ENCODE measurements at places on chromosomes 3 and 15.

DNA sequence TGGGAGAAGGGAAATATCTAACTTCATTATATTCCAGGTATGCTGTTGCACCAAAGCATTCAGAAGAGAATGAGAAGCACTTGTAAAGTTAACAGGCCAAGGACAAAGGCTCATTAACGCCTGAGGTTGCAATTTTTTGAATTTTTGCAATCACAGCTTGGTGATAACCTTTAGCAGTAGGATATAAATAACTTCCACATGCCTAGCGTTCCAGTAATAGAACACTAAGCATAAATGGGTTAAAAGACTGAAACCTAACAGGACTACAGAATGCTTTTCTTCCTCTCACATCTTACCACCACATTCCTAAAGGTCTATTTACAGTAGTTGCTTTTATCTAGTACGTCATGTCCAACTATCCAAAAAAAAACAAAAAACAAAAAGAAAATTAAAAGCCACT, 57.4 kb upstream of the IMPG2 start:
- DNase-seq: no peak

DNA sequence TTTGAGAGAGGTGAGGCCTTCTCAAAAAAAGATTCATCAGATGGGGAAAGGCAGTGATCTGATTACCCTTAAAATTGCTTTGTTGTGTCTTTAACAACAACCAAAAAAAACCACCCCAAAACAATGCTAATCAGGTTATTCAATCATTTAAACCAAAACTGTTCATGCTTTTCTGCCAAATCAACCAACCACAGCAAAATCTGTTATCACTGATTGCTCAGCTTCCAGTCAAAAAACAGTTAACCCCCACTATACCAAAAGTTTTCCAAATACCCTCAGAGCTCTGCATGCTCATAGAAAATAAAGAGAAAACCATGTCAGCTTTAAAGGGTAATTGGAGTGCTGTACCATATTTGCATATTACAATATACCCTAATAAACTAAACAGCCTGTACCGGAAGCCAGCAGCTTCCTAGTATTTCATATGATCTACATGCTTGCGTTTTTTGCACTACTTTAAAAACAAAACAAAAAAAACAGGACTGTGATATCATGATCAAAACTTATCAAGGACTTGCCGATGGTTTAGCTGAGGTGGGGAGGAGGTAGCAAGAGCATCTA, 22.8 kb downstream of the SATB1 start:
- DNase-seq: no peak

GRCh38 chr3:107235193-107235927, 141.9 kb upstream of the CCDC54 start:
- no peak for DNase-seq

DNA sequence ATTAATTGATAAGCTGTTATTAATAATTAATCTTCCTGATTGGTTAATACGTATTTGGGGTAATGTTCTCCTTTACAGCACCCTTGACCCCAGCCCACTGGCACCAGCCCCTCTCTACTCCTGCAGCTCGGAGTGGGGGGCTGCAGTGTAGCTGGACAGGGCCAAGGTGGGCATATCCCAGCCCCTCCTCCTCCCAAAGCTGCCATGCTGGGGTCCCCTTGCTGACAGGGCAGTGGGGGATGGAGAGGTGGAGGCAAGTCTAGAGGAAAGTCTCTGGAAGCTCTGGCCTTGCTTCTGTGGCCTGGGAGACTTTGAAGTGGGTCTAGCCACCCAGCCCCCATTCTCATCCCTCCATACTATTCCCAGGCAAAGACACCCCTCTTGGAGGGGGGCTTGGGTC, 35.8 kb downstream of the HCN4 start:
- DNase-seq: no peak

GRCh38 chr3:72223116-72223515, 438.2 kb upstream of the PROK2 start:
- no peak for DNase-seq

- no peak for DNase-seq
Observed at GRCh38 chr3:177811835-177812234, 614.6 kb upstream of the TBL1XR1 start.

- DNase-seq: no peak
Observed at GRCh38 chr3:38957296-38957695, 94.4 kb downstream of the SCN11A start.

- DNase-seq: no peak
Observed at GRCh38 chr3:47476330-47476626, 537 bp upstream of the SCAP start.

DNA sequence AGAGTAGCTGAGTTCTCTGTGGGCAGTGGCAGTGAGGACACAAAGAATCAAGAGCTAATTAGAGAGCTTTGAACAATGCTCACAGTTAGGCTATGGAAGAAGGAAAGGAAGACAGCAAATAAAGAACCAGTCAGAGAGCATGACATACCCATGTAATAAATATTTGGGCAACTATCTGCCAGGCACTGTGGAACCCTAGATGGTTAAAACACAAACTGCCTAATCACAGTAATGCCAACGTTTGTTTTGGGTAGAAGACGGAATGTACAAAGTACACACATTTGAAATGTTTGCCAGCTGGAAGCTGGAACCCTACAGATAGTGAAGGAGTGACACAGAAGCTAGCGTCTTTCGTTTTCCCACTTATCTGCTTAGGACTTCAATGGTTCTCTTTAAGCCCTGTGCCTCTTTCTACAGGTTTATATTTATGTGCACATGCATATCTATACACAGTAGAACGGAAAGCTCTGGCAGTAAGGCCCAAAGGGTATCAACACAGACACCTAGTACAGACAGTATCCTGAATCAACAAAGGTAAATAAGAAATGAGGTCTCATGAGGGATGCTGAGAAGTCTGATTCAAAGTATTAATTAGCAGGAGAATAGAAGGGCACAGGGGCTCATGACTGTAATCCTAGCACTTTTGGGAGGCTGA, 44.6 kb downstream of the ANKRD28 start:
- no peak for DNase-seq

DNA sequence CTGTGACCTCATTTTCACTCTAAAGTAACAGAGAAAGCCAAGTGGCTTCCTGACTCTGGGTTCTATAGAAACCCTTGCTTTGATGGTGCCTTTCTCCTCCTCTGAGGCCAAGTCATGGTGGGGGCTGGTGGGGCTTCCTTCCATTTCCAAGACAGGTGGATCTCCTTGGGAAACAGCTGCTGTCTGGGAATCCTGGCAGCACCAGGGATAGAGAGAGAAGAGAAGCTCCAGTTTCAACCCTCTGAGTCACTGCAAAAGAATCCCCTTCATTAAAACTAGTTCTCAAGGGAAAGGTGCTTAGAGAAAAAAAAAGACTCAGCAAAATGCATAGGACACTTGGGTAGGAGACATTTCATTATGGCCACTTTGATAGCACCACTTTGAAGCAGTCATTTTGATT, 614.4 kb downstream of the FHIT start:
- no peak for DNase-seq

DNA sequence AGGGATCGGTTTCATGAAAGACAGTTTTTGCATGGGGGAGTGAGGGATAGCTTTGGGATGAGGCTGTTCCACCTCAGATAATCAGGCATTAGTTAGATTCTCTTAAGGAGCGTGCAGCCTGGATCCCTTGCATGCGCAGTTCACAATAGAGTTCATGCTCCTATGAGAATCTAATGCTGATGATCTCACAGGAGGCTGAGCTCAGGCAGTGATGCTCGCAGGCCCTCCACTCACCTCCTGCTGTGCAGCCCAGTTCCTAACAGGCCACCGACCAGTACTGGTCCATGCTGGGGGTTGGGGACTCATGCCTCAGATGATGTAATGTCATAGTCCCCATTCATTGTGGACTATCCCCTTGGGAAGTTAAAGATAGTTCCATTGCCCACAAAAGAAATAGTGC, 255.8 kb downstream of the CACNA2D3 start:
- DNase-seq: no peak

GRCh38 chr3:134134698-134135415, 105.1 kb upstream of the SLCO2A1 start:
- DNase-seq: no peak

GRCh38 chr3:144662729-144663128, 691.1 kb downstream of the DIPK2A start:
- DNase-seq: no peak

DNA sequence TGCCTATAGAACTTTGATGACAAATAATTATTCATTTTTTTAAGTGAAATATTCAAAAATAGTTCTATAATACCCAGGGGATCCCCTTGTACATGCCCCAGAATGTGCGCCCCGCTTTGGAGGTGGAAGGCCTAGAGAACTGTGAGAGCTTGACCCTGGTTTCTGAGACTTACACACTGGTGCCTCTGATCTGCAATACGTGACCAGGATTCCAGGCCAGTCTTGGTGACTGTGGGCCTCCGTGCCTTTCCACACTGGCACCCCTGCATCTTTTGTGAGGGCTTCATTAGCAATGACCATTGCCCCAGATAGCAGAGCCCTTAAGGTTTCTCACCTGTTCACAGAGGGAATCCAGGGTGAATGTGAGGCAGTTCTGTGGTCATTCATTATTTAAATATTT, 44.0 kb downstream of the CLSTN2 start:
- DNase-seq: no peak

DNA sequence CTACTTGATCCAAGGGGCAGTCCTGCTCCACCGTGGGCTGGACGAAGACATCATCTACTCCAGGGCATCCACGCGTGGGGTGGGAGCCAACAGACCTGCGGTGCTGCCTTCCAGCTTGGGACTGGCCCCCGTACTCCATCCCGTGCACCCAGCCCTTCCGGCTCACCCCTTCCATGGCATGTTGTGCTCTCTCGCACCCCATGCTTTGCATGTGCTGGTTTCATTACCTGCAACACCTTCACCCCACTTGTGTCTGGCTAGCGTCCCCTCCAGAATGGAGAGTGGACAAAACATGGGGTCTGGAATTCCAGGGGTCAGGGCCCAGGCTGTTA, 30.2 kb downstream of the SEMA7A start:
- DNase-seq: no peak

GRCh38 chr3:125200731-125201139, 11.8 kb downstream of the SLC12A8 start:
- no peak for DNase-seq

GRCh38 chr3:12953201-12953995, 112.0 kb upstream of the RPL32 start:
- DNase-seq: no peak

- DNase-seq: no peak
Observed at GRCh38 chr15:53009093-53009492, 219.0 kb upstream of the ONECUT1 start.

- no peak for DNase-seq
Observed at GRCh38 chr15:38707802-38708671, 143.4 kb upstream of the RASGRP1 start.

DNA sequence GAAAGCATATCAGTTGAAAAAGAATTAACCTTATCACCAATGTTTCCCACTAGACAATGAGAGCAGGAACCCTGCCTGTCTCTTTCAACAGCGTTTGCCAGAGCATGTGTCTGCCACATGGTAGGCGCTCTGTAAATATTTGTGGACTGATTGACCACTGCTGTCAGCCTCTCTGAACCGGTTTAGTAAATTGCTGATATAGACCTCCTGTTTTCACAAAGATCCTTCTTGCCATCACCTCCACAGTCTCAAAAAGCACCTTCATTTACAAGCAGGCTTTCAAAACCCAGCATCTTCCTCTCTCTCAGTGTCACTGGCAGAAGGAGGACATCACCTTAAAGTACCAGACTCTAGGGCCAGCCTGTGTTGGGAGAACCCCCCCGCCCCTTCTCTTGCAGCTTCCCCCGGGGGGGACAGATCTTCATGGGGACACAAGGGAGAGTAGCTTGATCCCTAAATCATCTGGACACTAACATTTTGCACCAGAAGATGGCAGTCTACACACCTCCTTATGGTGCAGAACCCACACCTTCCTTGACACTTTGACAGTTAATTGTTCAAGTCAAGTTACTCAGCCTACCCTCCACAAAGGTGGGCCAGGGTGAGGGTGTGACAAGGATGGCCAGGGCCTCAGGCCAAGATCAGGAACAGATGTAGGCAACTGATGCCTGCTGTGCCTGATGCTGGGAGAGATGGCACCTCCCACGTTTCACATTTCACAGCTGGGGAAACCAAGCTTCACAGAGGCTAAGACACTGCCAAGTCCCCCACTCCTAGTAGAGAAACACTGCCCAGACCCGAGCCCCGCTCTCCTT, 37.8 kb upstream of the USP3 start:
- DNase-seq: peak; percentile 23

DNA sequence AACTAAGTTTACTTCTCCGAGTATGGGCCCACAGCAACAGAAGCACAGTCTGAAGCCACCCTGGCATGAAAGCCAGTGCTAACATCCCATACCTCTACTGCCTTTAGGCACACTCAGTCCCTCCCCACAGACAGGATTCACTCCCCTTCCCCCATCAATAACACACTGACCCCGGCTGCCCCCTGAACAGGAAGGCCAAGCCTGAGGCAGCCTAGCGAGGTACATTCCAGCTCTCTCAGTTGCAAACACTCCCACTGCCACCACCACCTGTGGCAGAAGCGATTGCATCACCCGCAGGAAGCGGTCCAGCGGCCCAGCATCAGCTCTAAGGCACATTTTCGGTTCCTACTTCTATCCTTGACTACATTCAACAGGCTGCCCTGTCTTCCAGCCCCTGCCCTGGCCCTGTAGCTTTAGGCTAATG, 7.0 kb upstream of the BMF start:
- no peak for DNase-seq

DNA sequence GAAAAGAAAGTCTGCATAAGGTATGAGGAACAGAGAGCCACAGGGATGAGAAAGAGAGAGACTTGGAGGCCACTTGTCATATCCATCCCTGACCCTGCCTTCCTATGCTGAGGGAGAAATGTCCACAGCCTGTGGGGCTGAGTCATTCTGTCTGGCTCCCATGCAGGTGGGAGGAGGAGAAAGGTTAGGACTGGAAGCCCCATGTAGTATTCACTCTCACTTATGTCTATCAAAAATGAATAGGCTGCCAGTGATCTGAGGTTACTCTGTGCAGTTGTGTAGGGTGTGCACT, 71.3 kb downstream of the RAB11A start:
- no peak for DNase-seq

DNA sequence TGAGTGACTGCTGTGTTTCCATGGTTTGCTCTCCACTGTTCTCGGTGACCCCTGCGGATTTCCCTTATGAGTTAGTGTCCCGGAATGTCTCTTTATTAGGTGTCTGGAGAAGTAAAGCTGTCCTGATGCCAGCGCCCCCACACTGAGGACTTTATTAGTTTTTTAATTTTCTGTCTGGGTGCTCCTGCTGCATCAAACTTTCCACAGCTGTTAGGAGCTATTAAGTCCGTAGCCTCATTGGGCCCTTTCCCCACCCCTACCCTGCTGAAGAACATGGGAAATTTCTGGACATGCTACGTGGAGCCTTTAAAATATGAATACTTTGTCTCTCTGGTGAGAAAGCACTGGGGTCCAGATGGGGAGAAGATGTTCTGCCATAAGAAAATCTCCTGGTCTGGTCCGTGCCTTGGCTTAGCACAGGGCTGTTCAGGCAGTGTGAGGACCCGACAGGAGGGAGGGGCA, 161.7 kb upstream of the HES1 start:
- no peak for DNase-seq
